ENCODE measurements at places on chromosomes 2 and 18. TPM values are rescaled to one million over a fixed set of nuclear protein-coding genes. Genes with fewer than 3 reads are reported as not detected.

Gene LOXHD1
- total RNA-seq = 0.77 TPM

Gene NCK2
- 30.1 TPM for total RNA-seq

Gene TTN
- 2,633 TPM for total RNA-seq

Gene CACNB4
- 0.44 TPM for total RNA-seq

Gene CRYGD
- total RNA-seq = not detected

DNA sequence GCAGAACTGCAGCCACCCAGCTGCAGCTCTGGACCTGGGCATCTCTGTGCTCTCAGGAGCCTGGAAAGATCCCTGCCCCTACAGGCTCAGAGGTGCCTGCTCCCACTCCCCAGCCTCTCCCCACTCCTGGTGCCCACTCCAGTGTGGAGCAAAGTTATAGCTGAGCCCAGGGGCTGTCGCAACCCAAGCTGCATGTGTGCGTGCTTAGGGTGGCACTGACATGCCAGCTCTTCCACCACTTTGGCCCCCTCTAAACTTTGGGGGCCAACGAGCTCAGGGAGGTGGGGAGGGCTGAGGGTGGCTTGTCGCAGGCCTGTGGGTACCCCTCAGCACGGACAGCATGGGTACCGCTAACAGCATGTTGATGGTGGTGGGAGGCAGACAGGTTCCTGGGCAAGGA lies 126.3 kb upstream of the FHL2 start:
- no peak for DNase-seq

GRCh38 chr2:43227830-43228281 lies 1.4 kb upstream of the ZFP36L2 start:
- no peak for DNase-seq

DNA sequence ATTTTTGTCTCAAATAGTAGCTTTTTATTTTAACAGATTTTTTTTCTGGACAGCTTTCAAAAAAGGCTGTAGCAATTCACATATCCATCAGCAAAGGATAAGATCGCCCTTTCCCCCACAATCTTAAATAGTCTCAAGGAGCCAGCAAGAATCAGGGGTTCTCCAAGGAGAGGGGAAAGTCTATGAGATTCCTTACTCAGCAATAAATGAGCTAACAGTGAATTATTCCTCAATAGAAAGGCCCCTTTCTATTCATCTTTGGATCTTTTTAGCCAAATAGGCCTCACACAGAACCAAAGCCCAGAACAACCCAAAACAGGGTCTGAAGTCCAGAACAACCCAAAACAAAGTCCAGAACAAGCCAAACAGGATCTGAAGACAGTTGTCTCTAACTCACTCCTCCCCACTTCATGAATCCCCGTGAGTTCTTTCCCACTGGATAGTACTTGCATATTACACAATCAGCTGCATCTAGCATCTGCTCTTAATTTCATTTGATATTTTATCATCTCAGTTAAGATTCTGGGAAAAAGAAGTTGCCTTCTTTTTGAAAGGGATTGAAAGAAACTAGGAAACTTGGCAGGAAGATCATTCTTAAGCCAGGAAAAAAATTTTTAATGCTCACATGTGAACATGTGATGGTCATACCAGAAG lies 3.4 kb upstream of the DHRS9 start:
- no peak for DNase-seq

DNA sequence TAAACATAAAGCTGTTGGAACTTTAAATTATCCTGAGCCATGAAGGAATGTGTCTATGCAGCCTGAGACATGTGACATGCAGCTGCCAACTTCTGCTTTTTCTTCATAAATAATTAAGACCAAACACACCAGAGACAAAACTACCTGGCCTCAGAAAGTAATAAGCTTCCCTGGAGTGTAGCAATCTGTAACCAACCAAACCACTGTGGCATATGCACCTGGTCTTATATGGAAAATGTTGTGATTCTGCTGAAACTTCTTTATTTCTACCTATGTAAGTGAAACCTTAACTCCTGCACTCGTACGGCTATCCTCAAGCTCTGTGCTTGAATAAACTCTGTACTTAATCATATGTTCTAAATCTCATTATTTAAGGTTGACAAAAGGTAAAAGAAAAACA lies 515.0 kb downstream of the TMEM182 start:
- no peak for DNase-seq

DNA sequence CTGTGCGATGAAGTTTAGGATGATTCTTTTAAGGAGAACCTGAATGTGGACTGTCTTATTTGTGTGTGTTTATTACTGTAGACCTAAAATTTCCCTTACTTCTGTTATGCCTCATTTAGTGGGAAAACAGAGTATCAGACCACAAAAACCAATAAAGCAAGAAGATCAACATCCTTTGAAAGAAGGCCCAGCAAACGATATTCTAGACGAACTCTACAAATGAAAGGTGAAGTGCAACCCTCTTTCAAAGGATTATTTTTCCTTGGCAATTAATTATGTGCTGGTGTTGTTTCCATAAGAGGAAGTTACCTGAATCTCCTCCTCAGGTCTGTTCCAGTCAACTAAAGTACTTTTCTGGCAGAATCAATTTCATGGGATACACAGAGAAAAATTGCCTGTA lies 78.6 kb downstream of the EPB41L5 start:
- no peak for DNase-seq

GRCh38 chr2:218405086-218405745 lies 5.5 kb downstream of the CTDSP1 start:
- no peak for DNase-seq

- DNase-seq = no peak
Observed at GRCh38 chr18:39960550-39960949, 1994.5 kb upstream of the PIK3C3 start.

- DNase-seq = no peak
Observed at GRCh38 chr18:51603551-51603950, 406.1 kb upstream of the MEX3C start.

DNA sequence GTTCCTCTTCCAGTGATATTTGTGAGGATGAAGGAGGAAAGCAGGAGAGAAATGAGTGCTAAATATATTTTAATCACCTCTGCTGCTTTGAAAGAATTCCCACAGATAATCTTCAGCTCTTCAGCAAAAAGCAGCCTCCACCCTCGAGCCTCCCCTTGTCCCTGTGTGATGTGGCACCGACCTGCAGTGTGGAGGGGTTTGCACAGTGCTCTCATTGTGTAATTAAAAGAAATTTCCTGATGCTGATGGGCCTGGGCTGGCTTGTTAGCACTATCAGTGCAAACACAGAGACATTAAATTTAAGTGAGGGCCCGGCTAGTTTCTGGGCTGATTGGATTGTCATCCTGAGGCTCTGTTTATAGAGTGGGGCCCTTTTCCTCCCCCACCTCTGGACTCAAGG lies 53.4 kb downstream of the KIF5C start:
- DNase-seq = no peak

- DNase-seq = no peak
Observed at GRCh38 chr2:182359027-182359989, 67.5 kb downstream of the PDE1A start.

DNA sequence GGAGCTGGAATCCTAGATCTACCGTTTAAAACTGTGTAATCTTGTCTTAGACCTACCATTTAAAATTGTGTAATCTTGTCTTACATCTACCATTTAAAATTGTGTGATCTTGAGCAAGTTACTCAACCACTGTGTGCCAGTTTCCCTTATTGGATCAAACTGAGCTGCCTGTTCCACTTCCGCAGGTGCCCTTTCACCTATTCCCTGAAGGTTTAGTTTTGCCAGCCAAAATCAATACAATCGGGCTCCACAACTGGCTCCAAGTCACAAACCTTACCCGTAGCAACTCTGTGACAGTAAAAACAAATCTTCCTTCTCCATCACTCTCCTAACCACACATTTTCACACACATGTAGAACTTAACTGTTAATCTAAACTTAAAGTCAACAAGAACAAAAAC lies 20.1 kb downstream of the DOCK10 start:
- no peak for DNase-seq

- no peak for DNase-seq
Observed at GRCh38 chr18:54736981-54737380, 91.3 kb upstream of the RAB27B start.

GRCh38 chr2:85496436-85496835 lies 42.5 kb upstream of the MAT2A start:
- DNase-seq = no peak

DNA sequence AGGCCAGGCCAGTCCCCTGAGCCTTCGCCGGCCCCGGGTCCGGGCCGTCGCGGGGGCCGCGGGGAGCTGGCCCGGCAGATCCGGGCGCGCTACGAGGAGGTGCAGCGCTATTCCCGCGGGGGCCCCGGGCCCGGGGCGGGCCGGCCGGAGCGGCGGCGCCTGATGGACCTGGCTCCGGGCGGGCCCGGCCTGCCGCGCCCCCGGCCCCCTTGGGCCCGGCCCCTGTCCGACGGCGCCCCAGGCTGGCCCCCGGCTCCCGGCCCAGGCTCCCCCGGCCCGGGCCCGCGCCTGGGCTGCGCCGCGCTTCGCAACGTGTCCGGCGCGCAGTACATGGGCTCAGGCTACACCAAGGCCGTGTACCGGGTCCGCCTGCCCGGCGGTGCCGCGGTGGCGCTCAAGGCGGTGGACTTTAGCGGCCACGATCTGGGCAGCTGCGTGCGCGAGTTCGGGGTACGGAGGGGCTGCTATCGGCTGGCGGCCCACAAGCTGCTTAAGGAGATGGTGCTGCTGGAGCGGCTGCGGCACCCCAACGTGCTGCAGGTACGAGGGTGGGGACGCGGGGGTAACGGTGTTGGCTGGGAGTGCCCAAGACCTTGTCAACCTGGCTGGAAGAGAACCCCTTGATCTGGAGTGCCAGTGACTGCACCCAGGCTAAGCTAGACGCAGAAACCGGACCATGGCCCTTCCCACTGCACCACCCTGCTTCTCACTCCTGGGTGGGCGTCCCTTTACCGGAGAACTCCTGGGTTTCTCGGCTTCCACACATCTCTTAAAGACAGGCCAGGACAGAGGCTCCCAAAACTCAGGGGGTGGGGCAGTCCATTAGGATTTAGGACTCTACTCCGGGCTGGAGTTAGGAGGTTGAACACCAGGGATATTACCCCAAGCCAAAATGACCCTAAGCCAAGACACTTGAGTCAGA lies 739 bp downstream of the PKDCC start:
- DNase-seq = no peak

All from heart right ventricle (tissue), 16 donors.